ENCODE measurements at places on chromosomes 2 and 18. TPM values are rescaled to one million over a fixed set of nuclear protein-coding genes. Genes with fewer than 3 reads are reported as not detected.
A peak's percentile ranks its signal among the peaks of the same experiment; 100 is the strongest.

ALK gene
- total RNA-seq, result not detected

GATA6 gene
- not detected for total RNA-seq

EXOC6B gene
- total RNA-seq, result 8.3 TPM

RND3 gene
- total RNA-seq, result not detected

APOB gene
- total RNA-seq, result not detected

CERKL gene
- 0.20 TPM for total RNA-seq

REEP1 gene
- total RNA-seq, result 0.23 TPM

C2orf78 gene
- total RNA-seq, result not detected

SLC16A14 gene
- total RNA-seq, result 2.3 TPM

DES gene
- total RNA-seq, result not detected

BCL2L11 gene
- total RNA-seq, result 22.6 TPM

RGPD4 gene
- total RNA-seq, result not detected

TXNDC2 gene
- not detected for total RNA-seq

TMEM17 gene
- 0.13 TPM for total RNA-seq

INHA gene
- not detected for total RNA-seq

- DNase-seq, result no peak
These were observed 56.6 kb downstream of the GDF7 start for GRCh38 chr2:20723543-20723942.

GRCh38 chr2:158968396-158969161, at the start of gene TANC1:
TANC1 (plus strand) TSS chr2:158968640; CDS start chr2:159065911, 97,271 bp downstream.
- DNase-seq, result peak; percentile 80

GRCh38 chr2:219002395-219003266, 9.4 kb upstream of the CRYBA2 start:
- peak; percentile 77 for DNase-seq

DNA sequence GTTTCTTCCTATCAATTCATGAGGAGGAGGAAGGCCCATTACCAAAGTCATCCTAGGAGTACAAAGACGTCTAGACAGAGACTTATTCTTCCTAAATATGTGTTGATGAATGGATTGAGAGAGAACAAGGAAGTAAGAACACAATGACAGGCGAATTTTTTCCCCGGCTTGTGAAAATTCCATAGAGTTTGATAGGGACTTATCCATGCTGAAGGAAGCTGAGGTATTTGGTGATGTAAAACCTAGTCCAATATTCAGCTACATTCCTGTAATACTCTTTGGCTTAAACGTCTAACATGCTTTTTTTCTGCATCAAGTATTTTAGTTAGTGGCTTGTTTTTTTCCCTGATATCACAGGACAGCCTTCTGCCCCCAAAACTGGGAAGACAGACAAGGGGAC, 121.9 kb upstream of the MYT1L start:
- DNase-seq, result no peak

DNA sequence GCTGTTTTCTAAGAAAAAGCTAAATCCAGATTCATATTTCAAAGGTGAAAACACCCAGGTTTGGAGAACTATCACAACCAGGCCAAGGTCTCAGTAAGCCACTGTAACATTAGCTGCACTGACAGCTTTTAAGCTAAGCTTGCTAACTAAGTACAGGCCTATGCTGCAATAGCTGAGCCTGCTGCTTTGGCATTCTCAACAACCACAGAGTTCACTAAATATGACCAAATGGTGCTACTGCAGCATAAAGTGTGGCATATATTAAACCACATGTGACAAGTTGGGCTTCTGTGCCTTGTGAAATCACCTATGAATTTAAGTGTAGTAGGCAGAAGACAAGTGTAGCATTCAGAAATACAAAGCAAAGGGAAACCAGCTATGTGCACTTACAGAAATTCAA, 206.7 kb downstream of the TCF4 start:
- no peak for DNase-seq

DNA sequence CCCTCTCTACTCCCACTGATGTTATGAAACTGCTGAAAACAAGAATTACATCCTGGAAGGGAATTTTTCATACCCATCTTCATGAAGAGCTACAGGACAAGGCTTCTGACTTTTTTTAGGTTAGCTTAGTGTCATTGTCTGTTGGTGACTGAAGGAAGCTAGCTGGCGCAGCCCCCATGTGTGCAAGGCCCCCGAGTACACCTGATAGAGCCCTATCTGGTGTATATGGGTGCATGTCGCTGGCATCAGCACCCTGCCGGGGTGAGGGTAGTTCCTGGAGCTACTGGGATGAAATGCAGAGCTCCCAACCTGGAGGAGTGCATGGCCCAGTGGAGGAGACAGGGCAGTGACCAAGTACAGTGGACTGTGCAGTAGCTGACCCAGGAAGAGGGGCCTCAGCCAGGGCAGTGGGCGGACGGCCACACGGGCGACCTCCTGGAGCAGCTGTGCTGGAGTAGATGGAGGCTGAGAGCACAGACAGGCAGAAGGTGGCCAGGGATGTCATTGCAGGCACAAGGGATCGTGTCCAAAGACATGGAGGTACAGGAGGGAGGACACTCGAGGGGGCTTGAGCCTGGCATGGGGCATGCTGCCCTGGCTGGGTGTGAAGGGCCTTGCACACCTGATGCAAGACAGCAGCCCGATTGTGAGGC, 12.1 kb downstream of the IMPA2 start:
- DNase-seq, result no peak

DNA sequence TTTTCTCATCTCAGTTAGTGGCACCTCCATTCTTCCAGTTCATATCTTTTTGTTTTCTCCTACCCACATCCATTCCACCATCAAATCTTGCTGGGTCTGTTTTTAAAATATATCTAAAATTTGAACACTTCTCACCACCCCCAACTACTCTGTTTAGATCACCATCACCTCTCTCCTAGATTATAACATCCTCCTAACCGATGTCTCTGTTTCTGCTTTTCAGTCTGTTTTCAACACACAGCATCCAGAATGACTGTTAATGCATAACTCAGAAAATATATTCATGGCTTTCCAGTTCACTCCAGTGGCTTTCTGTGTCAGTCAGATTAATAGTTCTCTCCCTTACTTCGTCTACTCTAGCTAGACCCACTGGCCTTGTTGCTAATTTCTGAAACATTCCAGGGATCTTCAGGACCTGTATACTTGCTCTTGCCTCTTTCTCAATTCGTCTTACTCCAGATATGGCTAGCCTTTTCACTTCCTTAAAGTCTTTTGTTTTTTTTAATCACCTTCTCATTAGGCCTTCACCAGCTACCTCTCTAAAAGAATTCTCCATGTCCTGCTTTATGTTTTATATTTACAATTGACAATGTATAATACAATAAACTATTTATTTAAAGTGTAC, 105.3 kb downstream of the COMMD1 start:
- DNase-seq, result no peak

- DNase-seq, result no peak
These were observed 73.0 kb upstream of the NOSTRIN start for GRCh38 chr2:168729455-168729854.

GRCh38 chr2:165594231-165594934, 124.9 kb downstream of the CSRNP3 start:
- DNase-seq, result no peak

- DNase-seq, result peak; percentile 39
These were observed 491 bp downstream of the L3MBTL4 start for GRCh38 chr18:6414118-6414722.

DNA sequence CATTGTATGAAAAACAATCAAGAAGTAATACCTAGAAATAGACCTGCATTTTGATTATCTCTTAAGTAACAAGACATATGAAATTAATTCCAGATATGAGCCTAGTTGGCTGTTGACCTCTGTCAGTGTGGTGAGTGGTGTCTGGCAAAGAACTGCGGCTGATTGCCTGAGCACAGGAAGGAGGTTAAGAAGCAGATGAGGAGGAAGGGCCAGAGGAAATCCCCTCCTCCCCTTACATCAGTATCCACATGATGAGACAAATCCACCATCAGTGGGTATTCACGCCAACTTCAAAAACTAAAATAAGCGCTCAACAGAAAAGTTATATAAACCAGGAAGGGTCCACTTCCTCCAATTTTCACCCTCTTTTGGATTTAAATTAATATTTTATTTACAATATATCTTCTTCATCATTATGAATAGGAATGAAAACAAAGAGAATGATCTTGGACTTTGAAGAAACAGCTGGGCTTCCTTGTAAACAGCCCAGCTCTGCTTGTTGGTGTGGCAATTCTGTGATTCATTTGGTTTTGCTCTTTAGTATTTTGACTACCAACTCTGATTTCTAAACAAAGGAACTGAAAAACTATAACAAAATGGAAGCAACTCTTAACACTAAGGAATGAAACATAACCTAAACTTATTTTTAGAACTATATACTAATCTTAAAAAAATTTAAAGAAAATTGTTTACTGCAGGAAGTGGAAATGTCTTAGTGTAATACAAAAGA, 27.3 kb downstream of the RFTN2 start:
- DNase-seq, result no peak

DNA sequence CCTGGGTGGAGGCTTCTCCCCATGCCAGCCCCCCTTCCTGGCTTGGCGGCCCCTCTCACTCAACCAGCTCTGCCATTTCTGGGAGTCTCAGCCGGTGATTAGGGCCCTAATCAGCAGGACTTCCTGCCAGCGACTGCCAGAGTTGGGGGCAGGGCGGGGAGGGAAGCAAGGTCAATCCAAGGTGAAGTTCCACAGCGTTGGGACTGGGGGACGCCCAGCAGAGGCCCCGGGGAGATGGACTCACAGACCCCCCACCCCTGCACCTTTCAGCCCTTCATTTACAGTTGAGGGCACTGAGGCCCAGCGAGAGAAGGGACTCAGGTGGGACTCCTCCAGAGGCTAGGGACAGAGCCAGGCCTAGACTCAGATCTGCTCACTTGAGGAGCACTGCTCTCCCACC, 65.3 kb downstream of the TNS1 start:
- no peak for DNase-seq

GRCh38 chr2:53751728-53752127, 15.9 kb upstream of the CHAC2 start:
- no peak for DNase-seq

GRCh38 chr2:223053484-223054192, 1.6 kb downstream of the KCNE4 start:
- DNase-seq, result no peak

DNA sequence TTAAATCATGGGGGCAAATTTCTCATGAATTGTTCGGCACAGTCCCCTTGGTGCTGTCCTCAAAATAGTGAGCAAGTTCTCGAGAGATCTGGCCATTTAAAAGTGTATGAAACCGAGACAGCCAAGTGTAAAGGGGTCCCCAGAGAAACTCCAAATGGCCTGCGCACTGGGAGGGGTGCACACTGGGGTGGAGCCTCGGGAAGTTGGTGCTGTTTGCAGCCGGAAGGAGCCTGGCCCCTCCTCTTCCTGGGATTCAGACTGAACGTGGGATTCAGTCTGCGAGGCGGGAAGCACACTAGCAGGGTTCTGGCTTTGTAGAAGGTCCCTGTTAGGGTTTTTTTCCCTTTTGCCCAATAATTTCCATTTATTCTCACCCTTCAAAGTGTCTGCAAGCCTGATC, 48.8 kb downstream of the RABL2A start:
- no peak for DNase-seq

- DNase-seq, result no peak
These were observed 99.8 kb upstream of the VWC2L start for GRCh38 chr2:214311031-214311533.

DNA sequence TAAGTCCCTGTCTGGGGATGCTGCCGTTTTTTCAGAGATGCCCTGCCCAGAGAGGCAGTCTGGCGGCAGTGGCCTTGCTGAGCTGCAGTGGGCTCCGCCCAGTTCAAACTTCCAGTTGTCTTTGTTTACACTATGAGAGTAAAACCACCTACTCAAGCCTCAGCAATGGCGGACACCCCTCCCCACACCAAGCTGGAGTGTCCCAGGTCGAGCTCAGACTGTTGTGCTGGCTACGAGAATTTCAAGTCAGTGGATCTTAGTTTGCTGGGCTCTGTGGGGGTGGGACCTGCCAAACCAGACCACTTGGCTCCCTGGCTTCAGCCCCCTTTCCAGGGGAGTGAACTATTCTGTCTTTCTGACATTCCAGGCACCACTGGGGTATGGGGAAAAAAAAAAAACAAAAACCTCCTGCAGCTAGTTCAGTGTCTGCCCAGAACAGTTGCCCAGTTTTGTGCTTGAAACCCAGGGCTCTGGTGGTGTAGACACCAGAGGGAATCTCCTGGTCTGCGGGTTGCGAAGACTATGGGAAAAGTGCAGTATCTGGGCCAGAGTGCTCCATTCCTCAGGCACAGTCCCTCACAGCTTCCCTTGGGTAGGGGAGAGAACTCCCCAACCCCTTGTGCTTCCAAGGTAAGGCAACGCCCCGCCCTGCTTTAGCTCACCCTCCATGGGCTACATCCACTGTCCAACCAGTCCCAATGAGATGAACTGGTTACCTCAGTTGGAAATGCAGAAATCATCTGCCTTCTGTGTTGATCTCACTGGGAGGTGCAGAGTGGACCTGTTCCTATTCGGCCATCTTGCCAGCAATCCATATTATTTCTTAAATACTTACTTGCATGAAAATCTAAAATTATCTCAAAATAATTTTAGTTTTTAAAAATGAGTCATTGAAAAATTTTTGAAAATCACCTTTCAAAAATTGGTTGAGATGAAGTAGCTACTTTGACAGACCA, 338.0 kb downstream of the OSR1 start:
- DNase-seq, result no peak

DNA sequence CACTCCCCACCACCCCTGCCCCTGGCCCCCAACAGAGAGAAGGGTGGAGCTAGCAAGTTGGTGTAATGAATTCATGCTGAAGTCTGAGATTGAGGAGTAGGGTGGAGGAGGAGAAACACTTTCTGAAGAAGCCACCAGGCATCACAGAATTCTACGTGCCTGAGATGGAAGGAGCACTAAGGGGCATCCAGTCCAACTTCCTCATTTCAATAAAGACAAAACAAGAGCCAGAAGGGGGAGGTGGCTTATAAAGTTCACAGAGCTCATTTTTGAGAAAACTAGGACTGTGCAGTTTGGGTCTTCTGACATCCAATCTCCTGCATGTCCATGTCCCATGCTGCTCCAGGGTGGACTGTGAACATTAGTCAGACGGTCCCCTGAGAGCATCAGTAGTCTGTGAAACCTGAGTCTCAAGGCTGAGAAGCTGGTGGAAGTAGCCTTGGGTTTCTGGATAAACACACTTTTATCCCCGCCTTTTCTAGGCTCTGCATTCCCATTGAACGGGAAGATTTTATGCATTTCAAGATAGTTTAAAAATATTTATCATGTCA, 77.7 kb downstream of the TRIM43 start:
- DNase-seq, result no peak

DNA sequence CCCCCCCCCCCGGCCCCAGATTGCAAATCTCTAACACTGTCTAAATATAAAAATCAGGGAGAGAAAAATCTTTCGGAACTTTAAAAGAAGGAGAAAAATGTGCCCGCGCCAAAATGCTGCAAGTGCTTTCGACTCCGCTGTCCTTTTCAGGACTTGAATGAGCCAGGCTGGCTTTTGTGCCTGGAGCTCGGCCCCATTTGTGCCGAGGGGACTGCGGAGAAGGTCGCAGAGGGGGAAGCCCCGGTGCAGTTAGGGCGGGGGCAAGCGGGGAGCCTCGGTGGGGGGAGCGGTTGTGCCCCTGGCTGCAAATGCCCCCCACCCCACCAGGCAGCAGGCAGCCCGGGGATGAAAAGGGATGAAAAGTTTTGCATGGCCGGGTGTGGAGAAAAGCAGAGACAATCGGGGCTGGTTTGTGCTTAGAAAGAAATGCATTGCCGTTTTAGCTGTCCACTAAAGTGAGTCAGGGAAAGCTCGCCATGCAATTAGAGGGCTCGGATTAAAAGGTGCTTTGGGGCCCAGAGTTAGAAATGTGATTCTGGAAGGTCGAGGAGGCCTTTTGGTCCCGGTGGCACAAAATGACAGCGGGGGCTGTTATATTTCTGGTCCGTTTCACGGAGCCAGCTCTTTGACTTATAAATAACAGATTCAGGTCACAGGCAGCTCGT, 1.6 kb downstream of the INHBB start:
- DNase-seq, result no peak

Measured in activated CD8-positive, alpha-beta T cell treated with anti-CD3 and anti-CD28 coated beads for 36 hours (primary cell).